ENCODE measurements at places on chromosomes 7 and 10. TPM values are rescaled to one million over a fixed set of nuclear protein-coding genes. Genes with fewer than 3 reads are reported as not detected.

GRCh38 chr7:49125246-49125645 is 200.9 kb downstream of the CDC14C start:
- no peaks in the 10 kb centered on the region for H3K27me3 ChIP-seq
- H3K4me3 ChIP-seq: no peak overlapping the region
- no peak for DNase-seq
- H3K4me1 ChIP-seq: no peaks in the 10 kb centered on the region
- H3K36me3 ChIP-seq: no peaks in the 10 kb centered on the region

GRCh38 chr7:70259502-70259901 is 661.2 kb downstream of the AUTS2 start:
- peaks cover 3% of the 10 kb centered on the region for H3K4me1 ChIP-seq
- DNase-seq: peak; percentile 22
- no peaks in the 10 kb centered on the region for H3K27me3 ChIP-seq
- H3K4me3 ChIP-seq: no peak overlapping the region
- H3K36me3 ChIP-seq: no peaks in the 10 kb centered on the region

GRCh38 chr10:67606572-67606971 is 89.4 kb downstream of the CTNNA3 start:
- H3K36me3 ChIP-seq: no peaks in the 10 kb centered on the region
- no peak for DNase-seq
- no peak overlapping the region for H3K27ac ChIP-seq
- no peaks in the 10 kb centered on the region for H3K27me3 ChIP-seq

GRCh38 chr7:17640730-17641377 is 299.4 kb downstream of the SNX13 start:
- no peaks in the 10 kb centered on the region for H3K27me3 ChIP-seq
- no peaks in the 10 kb centered on the region for H3K4me1 ChIP-seq
- no peak for DNase-seq
- H3K27ac ChIP-seq: no peak overlapping the region

GRCh38 chr7:139297795-139298194 is 43.3 kb upstream of the FMC1 start:
- H3K4me3 ChIP-seq: no peak overlapping the region
- H3K27me3 ChIP-seq: no peaks in the 10 kb centered on the region
- no peak for DNase-seq
- peaks cover 21% of the 10 kb centered on the region for H3K36me3 ChIP-seq

GRCh38 chr10:131175891-131176290 is 135.6 kb downstream of the TCERG1L start:
- H3K4me3 ChIP-seq: no peak overlapping the region
- H3K4me1 ChIP-seq: no peaks in the 10 kb centered on the region
- no peak for DNase-seq
- no peak overlapping the region for H3K27ac ChIP-seq
- H3K27me3 ChIP-seq: no peaks in the 10 kb centered on the region

Gene HOXA10
- 0.81 TPM for total RNA-seq

- no peaks in the 10 kb centered on the region for H3K27me3 ChIP-seq
- no peak for DNase-seq
- no peak overlapping the region for H3K4me3 ChIP-seq
- H3K4me1 ChIP-seq: peaks cover 31% of the 10 kb centered on the region
These were observed 1031.7 kb downstream of the LRMDA start for GRCh38 chr10:76463111-76463510.

GRCh38 chr10:98380493-98381339 is 34.3 kb downstream of the PYROXD2 start:
- H3K4me3 ChIP-seq: no peak overlapping the region
- no peak overlapping the region for H3K27ac ChIP-seq
- no peaks in the 10 kb centered on the region for H3K27me3 ChIP-seq

- H3K36me3 ChIP-seq: no peaks in the 10 kb centered on the region
- no peaks in the 10 kb centered on the region for H3K4me1 ChIP-seq
- no peak overlapping the region for H3K27ac ChIP-seq
- no peaks in the 10 kb centered on the region for H3K27me3 ChIP-seq
- no peak for DNase-seq
These were observed 19.6 kb downstream of the PLCE1 start for GRCh38 chr10:94013331-94013760.

GRCh38 chr7:74216361-74216761 is 6.6 kb downstream of the LAT2 start:
- H3K27me3 ChIP-seq: no peaks in the 10 kb centered on the region
- H3K36me3 ChIP-seq: no peaks in the 10 kb centered on the region
- no peak overlapping the region for H3K4me3 ChIP-seq
- no peaks in the 10 kb centered on the region for H3K4me1 ChIP-seq
- DNase-seq: no peak

GRCh38 chr7:135653340-135654080 is 8.8 kb upstream of the STMP1 start:
- no peaks in the 10 kb centered on the region for H3K36me3 ChIP-seq
- H3K4me3 ChIP-seq: no peak overlapping the region
- H3K27me3 ChIP-seq: no peaks in the 10 kb centered on the region
- no peak overlapping the region for H3K27ac ChIP-seq
- no peaks in the 10 kb centered on the region for H3K4me1 ChIP-seq

Gene TPK1
- total RNA-seq: 13.3 TPM

GRCh38 chr7:127486654-127487053 is 94.1 kb upstream of the ZNF800 start:
- H3K27me3 ChIP-seq: no peaks in the 10 kb centered on the region
- H3K4me1 ChIP-seq: no peaks in the 10 kb centered on the region
- no peak overlapping the region for H3K4me3 ChIP-seq
- no peak overlapping the region for H3K27ac ChIP-seq

GRCh38 chr7:83161899-83162401 is 734 bp downstream of the PCLO start:
- no peaks in the 10 kb centered on the region for H3K27me3 ChIP-seq
- H3K27ac ChIP-seq: no peak overlapping the region
- no peak for DNase-seq

Gene TAS2R4
- 3.5 TPM for total RNA-seq

All from thoracic aorta (tissue), 2 donors.